ENCODE measurements at places on chromosomes 7 and 10. TPM values are rescaled to one million over a fixed set of nuclear protein-coding genes. Genes with fewer than 3 reads are reported as not detected.

GRCh38 chr10:1560535-1561192, 176.7 kb downstream of the ADARB2 start:
- DNase-seq: no peak

GRCh38 chr10:94617389-94617944, 66.1 kb upstream of the CYP2C18 start:
- no peak for DNase-seq

DNA sequence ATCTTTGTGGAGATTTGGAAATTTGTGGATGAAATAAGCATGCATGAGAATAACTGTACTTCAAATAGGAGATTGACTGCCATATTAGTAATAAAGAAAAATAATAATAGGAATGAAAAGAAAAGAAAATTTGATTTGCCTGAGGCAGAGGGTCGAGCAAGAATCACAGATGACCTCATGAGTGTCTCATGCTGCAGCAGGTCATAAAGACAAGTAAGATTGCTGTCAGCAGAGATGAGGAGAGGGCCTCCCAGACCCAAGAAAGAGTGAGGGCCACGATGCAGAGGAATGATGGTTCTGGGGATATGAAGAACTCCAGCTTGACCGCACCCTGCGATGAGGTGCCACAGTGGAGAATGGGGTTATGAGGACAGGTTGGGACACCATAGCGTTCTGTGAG, 39.2 kb downstream of the TOMM7 start:
- DNase-seq: no peak

- DNase-seq: no peak
These were observed 509.5 kb upstream of the CELF2 start for GRCh38 chr10:10508211-10508610.

DNA sequence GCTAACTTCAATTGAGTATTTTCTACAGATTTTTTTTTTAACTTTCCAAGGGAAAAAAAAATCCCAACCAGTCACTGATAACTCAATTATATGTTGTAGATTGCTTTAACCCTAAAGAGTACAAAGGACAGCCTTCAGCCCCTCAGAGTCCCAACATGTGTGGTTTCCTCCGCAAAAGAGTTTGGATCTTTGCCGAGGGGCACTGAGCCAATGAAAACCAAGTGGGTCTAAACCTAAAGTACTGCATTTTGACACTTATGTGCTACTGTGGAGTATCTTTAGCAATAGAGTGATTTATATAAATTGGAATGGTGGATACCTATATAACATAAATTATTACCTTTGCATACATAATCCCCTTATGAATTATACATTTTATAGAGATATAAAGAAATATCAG, 91.5 kb downstream of the SEMA3D start:
- DNase-seq: no peak

GRCh38 chr7:70193514-70193913, 595.2 kb downstream of the AUTS2 start:
- DNase-seq: no peak

TMEM270 gene
- total RNA-seq: not detected

MEIG1 gene
- 1.5 TPM for total RNA-seq

GRM3 gene
- not detected for total RNA-seq

HMX2 gene
- 0.34 TPM for total RNA-seq

LIPK gene
- not detected for total RNA-seq

CLRN3 gene
- total RNA-seq: not detected

AQP1 gene
- 1.6 TPM for total RNA-seq

Data from kidney epithelial cell (primary cell).